ENCODE measurements at places on chromosomes 4 and X.

GRCh38 chrX:15233416-15234015 is 36.4 kb downstream of the ASB9 start:
- no peak for DNase-seq

- peak; percentile 53 for DNase-seq
Observed at GRCh38 chr4:163484906-163485305, 9.6 kb upstream of the TMA16 start.

- no peak for DNase-seq
Observed at GRCh38 chr4:55215087-55215486, 89.7 kb upstream of the KDR start.

DNA sequence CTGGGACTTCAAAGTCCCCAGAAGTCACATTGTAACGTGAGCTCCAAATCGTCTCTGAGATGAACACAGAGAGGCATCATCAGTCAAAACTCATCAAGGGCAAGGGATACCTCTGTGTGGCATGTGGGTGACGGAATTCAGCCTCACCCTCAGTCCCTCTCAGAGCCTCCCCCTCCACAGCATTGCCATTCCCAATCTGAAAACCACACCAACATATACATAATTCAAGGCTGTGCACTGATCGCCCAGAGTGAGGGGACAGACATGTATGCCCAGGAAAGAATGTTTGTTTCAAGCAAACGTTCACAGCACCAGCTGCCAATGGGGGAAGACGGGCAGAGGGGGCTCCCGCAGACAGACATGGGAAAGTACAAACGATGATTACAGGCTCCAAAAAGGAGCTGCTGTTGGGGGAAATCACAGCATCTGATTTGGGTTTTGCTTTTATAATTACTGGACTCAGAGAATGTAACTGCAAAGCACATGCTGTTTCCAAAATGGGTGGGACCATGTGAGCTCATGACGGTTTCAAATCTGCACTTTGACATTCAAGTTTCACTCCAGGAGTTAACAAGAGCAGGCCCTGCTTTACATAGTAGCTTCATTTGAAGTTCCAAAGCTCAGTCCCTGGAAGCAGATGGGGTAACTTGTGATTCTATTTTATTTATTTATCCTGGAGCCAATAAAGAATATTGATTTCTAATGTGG is 88.3 kb downstream of the CLCN4 start:
- DNase-seq: no peak

DNA sequence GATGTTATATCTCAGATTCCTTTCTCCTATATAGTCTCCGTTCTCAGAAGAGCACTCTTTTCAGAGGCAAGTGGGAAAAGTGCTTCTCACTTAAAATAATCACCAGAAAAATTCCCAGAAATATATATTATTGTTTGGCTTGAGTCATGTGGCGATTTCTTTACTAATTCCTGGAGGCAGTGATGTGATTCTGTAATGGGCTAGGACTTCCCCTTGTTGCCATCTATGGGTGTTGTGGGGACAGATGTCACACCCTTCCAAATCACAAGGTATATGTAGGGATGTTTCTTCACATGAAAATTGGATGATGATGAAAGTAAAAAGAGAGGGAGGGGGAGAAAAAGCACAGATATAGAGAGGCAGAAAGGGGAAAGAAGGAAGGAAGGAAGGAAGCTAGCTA is 553.4 kb downstream of the PPP4R3C start:
- no peak for DNase-seq

DNA sequence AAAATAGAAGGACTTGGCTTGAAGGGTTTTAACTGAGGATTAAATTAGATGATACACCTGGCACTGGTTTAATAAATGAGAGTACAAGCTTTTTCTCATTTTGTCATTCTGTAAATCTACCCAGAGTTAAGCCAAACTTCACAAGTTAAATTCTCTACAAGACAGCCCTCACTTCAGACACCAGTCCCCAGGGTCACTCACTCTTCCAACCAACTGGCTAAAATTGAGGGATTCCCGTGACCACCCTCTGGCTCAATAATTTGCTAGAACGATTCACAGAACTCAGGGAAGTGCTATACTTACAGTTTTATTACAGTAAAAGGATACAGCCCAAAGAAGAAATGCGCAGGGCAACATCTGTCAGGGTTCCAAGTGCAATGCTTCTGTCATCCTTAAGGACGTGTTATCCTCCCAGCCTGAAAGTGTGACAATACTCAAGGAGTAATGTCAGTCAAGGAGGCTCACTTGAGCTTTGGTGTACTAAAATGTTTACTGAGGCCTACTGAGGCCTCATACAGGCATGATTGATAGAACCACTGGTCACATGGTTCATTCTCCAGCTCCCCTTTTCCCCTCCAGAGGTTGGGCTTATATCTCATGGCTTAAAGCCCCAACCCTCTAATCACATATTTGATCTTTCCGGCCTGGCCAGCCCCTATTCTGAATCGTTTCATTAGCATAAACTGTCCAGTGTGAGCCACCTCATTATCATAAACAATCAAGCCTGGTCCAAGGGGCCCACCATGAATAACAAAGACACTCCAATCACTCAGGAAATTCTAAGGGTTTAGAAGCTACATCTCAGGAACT is 9.6 kb upstream of the TMSB4X start:
- DNase-seq: no peak

DNA sequence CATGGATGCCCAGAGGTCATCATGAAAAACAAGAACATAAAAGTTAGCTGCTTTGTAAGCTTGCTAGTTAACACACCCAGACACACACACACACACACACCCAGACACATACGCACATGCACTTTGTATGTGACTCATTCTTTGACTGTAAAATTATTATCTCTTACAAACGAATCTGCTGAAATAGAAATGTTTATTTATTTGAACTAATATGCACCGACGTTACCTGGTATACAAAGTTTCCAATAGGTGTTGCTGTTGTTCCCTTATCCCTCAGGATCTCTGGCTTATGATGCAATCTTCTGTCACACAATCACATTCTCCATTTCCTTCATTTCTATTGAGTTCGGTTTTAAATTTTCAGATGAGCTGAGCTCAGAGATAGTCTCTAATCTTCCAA is 209.3 kb downstream of the PTTG2 start:
- DNase-seq: no peak

DNA sequence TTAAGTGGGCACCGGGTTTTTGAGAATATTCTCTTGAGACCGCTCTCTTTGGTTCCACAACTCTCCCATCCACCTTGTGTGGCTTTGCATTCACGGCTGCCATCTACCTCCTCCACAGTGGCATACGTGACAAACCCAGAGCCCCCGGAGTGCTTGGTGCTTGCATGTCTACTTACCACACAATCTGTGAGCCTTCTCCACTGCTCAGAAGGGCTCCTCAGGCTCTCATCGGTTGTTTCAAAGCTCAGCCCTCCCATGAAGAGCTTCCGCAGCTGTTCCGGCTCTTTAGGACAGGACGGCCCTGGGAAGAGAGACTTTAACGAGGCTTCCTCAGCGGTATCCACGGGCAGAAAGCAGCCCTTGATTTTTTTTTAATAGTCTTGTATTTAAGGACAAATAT is 167.6 kb upstream of the ANK2 start:
- DNase-seq: no peak

DNA sequence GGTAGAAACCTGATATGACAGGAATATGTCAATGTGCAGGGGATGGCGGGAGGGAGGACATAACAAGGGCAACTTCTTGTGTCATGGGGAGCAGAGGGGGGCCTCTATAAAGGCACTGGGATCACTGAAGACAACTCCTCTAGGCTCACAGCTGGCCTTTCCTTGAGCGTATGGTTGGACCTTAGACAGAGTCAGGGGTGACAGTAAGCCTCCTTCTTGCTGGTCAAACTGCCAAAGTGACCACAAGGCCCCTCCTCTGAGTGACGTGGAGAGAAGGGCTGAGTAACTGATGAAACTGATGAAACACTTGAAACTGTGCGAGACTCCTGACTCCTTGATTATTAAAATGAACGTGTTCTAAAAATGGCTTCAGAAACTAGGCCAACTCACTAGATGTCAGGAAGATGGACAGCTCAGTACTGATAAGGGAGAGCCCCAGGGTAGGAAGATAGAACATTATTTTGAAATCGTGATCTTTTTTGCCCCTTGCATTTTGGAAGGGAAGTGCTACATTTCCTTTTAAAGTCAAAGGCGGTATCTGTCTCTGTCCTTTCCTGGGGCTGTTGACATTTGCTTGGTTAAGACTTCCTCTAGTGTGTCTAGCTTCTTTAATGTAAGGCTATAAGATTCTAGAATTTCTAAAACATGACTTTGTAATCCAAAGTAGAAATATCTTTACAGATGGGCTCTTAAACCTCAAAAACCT is 1.6 kb downstream of the RAB33A start:
- no peak for DNase-seq

- peak; percentile 76 for DNase-seq
Observed at GRCh38 chr4:1130316-1131186, 17.2 kb upstream of the RNF212 start.

GRCh38 chrX:130444641-130445336 is 43.0 kb downstream of the RBMX2 start:
- DNase-seq: no peak

Measured in activated gamma-delta T cell treated with Interleukin-2 at 50 U/mL for 16 hours (primary cell).